ENCODE measurements at places on chromosomes 16 and 17.

- no peak for DNase-seq
These were observed 11.1 kb downstream of the TNS4 start for GRCh38 chr17:40490289-40490853.

DNA sequence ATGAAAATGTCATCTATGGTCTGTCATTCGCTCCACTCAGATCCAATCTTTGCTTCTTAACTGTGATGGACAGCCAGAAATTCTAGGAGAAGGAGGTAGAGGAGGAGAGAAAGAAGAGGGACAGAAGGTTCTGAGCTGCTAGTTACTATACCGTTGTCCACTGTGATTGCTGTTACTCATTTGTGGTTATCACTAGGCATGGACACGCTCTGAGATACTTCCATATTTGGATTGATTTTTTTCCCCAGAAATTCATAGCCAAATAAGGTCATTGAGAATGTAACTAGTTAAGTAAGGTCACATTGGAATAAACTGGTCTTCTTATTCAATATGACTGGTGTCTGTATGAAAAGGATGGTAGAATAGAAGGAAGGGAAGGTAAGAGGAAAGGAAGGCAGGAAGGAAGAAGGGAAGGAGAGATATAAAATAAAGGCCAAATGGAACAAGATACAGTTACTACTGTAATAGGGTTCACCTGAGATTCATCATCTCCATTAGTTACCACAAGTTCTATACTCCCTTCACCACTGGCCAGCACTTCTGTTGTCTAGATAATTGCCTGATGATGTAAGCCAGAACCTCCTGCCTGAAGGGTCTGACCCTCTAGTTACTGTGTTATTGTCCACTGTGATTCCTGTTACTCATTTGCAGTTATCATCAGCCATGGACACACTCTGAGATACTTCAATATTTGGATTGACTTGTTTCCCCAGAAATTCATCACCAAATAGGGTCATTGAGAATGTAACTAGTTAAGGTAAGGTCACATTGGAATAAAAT, 2.9 kb downstream of the KRTAP9-7 start:
- no peak for DNase-seq

DNA sequence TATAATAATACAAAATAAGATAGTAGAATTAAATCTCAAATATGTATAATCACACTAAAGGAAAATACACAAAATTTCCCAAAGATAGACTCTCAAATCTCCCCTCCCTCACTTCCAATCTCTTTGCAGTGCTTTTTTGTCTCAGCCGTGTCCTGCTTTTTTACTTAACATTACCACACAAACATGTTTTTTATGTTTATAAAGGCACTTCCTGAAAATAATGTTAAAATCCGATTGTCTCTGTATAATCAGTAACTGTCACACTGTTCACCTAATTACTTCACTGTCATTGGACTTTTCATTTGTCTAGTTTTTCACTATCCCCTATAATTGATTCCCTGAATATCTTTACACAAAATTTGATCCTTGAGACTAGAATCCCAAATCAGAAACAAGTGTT, 38.2 kb upstream of the ALDH3A2 start:
- no peak for DNase-seq

DNA sequence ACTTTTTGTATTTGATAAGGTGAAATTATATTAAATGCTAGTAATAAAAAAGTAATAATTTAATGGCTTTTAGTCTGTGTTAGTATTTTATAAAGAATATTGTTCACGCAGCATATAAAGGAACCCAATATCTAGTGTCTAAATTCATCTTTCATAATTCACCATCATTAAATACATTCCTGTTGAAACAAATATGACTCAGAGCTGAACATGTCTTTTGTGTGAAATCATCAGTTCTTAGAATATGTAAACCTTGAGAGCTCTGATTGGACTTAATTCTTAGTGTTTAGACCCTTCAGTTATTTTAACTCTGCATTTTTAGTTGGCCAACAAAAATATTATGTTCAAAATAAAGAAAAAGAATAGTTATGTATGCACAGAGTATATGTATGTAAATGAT, 71.8 kb downstream of the ABHD15 start:
- DNase-seq, result no peak

- DNase-seq, result no peak
These were observed 7.8 kb downstream of the TEX14 start for GRCh38 chr17:58684003-58684402.

GRCh38 chr17:77782201-77782600, 176.3 kb upstream of the TNRC6C start:
- no peak for DNase-seq

DNA sequence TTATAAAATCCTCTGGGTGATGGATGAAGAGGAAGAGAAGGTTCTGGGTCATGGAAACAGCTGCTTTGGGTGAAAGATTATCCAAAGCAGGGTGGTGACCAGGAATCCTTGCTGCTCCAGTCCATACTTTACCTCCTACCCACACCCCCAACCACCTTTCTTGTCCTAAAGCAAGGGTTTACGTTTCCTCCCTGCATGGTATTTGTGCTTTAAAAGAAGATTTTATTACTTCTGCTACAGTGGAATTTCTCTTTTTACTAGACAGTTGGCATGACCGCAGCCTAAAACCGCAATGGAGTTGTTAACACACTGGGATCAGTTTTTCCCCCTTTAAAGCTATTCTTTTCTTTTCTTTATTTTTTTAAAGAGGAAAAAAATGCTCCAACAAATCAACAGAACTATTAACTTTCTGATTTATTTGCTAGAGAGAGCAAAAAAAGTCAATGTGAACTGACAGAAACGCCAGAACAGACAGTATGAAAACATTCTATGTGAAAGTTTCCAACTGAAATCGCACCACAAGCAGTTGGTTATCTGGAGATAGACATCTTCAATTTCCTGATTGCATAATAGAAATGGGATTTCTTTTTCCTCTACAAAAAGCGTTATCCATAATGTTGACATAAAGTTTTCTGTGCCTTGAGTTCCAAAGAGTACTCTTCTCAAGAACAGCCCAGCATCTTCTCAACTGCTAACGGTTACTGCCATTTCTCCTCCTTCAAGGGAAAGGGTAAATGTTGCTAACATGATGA, 236.0 kb downstream of the IRX3 start:
- DNase-seq, result no peak

GRCh38 chr16:76293980-76294379, 16.8 kb downstream of the CNTNAP4 start:
- no peak for DNase-seq

DNA sequence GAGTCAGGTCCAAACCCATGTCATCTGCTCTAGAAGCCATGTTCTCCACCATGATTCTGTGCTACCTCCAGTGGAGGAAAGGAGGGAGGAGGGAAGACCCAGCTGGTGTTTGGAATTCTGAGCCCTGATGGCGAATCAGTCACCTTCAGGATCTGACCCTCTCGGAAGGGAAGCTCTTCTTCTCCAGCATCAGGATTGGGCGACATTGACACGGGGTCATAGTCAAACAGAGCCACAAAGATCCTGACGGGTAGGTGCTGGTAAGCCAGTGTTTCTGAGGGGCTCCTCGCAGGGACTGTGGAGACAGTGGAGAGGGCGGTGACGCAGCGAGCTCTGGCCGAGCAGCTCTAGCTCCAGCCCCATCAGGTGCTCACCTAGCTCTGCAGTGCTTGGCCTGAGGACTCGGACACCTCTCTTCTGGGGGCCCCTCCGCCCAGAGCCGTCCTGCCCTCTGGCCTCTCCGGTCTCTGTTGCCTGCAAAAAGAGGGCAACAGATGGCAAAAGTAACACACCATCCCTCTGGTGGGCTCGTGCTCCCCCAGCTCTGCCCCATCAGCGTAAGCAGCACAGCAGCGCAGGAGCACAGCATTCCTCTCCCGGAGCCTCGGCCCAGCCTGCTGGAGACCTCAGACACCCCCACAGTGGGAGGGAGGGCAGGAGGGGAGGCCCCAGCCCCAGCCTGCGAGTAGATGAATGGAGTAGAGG, 21.0 kb downstream of the TSPOAP1 start:
- DNase-seq, result no peak

- DNase-seq, result no peak
These were observed 40.0 kb downstream of the LGALS9 start for GRCh38 chr17:27670791-27671590.

GRCh38 chr16:78375055-78375679, 275.7 kb downstream of the WWOX start:
- DNase-seq, result no peak

DNA sequence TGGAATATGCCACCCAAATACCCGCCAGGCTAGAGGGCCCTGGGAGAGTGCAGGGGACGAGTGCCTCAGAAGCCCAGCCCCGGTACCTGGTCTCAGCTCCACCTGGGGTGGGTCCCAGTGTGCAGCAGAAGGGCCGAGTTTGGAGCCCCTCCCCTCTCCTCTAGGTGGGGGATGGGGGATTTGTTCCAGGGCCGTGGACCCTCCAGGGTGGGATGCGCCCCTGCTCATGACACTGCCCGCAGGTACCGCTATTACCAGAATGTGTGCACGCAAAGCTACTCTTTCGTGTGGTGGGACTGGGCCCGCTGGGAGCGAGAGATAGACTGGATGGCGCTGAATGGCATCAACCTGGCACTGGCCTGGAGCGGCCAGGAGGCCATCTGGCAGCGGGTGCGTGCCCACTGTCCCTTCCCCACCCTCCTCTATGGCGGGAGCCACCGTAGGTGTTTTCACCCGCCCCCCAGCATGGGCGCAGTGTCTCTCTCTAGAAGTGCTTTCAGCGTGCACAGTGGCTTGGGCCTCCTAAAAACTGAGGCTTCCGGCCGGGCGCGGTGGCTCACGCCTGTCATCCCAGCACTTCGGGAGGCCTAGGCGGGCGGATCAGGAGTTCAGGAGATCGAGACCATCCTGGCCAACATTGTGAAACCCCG, 1.2 kb downstream of the NAGLU start:
- DNase-seq, result no peak

DNA sequence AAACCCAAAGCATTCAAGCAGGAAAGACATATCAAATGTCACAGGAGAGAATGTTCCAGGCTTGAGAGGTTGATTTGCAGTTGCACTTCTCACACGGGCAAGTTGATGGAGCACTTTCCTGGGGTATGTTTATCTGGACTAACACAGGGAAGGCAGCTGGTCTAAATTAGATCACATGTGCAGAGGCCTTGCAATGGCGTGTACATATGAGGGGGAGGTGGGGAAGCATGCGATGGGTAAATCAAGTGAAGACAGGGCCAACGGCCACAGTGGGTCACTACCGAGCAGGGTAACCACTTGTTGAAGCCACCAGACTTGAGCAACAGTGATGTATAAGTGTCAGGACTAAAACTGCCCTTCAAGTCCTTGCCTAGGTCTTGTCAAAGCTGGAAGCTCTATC, 156.6 kb upstream of the MAF start:
- DNase-seq, result no peak

- no peak for DNase-seq
These were observed 56.3 kb downstream of the METRNL start for GRCh38 chr17:83135692-83136091.

GRCh38 chr17:65742403-65743307, 181.2 kb upstream of the AXIN2 start:
- no peak for DNase-seq

DNA sequence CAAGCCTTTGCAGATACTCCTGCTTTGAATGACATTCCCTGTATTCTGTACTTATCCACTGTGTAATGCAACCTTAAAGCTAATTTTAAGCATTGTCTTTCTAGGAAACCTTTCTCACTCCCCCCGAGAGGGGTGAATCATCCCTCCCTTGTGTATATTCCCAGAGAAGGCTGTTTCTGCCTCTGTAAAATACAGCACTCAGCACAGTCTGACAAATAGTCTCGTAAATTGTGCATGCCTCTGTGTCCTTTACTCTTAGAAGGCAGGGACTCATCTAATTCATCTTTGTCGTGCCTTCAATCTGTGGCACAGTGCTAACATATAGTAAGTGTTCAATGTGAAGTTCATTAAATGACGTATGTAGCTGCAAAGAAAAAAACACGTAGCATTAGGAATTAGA, 200.7 kb downstream of the CA10 start:
- DNase-seq, result no peak

GRCh38 chr16:56493126-56493525, 26.7 kb downstream of the BBS2 start:
- no peak for DNase-seq

- no peak for DNase-seq
These were observed 52.0 kb downstream of the CBFA2T3 start for GRCh38 chr16:88924834-88925539.

DNA sequence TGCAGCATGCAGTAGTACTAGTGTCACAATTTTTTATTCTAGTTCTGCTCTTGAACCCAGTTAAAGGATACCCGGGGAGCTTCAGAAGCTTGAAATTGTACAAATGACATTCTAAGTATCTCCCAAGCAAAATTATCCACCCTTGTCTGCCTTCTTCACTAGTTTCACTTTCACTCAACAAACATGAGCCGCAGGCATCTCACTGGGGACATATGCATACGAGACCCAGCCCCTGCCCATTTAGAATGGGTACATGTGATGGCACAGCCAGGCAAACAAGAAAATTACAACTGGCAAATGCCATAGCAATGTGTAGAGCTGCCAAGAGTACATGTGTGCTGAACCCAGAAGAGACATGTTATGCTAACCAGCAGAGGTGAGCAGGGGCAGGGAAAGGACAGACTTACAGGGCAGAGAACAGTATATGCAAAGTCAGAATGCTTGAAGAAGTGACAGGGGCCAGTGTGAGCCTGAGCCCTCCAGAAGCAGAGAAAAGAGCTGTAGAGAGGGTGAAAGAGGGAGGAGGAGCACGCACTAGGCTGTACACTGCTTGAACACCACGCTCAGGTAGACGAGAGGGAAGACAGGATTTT, 8.3 kb downstream of the GINS2 start:
- DNase-seq, result no peak

DNA sequence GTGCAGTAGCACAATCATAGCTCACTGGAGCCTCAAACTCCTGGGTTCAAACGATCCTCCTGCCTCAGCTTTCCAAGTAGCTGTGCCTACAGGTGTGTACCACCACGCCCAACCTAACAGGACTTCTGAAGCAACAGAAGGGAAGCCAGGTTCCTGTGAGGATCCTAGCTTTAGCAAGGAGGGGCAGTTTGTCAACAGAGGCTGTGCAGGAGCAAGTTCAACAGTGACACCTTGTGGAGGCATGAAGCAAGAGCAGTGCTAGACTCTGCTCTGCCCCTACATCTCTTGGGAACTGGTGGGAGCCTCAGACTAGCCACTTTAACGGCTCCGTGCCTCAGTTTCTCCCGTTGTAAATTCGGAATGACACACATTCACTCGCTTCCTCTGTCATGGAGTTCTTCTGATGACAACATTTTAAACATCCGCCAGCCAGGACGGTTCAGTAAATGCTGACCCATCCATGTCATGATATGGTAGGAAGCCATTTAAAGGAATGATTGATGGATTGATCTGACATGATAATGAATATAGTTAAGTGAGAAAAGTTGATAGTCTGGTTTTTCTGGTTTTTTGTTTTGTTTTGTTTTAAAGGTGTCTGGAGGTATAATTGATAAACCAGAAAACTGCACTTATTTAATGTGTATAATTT, 218.7 kb downstream of the MRTFB start:
- no peak for DNase-seq

GRCh38 chr16:57795431-57795878, 6.8 kb downstream of the KIFC3 start:
- no peak for DNase-seq

GRCh38 chr17:57404073-57404472, 147.8 kb downstream of the MSI2 start:
- DNase-seq, result no peak

- no peak for DNase-seq
These were observed 81.9 kb downstream of the CDK5R1 start for GRCh38 chr17:32568705-32569104.
